D341Med (cell line): ENCODE measurements at places on chromosomes 2 and 18.

DNA sequence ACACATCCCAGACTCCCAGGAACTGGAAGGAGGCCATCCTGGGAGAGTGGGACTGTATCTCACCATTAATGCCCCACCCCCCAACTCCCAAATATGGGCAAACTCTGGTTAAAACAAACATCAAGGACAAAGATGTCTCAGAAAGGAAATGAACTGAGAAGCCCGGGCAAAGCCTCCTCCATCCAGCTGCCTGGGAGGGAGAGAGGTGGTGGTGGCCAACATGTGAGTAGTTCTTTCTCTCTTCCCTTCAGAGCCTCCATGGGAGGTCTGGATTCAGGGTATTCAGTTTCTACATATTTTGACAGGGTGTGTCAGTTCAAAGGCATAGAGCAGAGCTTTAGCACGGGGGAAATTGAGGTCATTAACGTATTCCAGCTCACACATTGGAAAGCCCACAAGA lies 57.5 kb downstream of the CXCR4 start:
- no peak for DNase-seq

DNA sequence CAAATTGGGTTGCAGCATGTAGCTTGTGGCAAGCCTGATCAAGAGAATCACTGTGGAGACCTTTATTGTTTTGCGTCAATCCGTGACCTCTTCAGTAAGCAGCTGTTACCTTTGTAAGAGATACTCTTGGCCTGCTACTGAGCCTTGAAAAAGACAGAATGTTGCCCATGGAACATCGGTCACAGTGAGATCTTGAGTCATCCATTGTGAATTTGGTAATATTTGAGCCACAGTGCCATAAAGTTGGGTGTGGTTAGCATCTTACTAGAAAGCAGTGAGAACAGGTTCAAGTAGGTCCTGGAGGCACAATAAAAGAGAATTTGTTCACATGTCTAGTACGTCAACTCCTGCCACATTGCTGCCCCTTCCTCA lies 12.7 kb upstream of the EFR3B start:
- no peak for DNase-seq

DNA sequence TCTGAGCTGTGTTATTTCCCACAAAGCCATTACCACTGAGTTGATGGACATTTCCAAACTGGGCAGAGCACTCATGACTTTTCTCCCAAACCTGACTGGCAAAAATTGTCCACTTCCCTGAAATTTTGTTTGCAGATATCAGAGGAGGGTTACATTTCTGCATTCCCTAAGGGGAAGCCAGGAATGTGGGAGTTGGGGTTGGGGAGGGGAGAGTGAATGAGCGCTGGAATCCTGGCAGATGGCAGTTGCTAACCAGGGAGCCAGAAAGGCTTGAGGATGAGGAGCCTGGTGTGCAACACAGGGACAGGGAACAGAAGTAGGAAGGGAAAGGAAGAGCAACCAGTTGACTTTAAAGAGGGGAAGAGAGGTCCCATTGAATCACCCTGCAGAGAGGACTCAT lies 14.0 kb upstream of the CCNYL1 start:
- DNase-seq: no peak

GRCh38 chr2:218012284-218012683 lies 9.5 kb upstream of the TNS1 start:
- no peak for DNase-seq

DNA sequence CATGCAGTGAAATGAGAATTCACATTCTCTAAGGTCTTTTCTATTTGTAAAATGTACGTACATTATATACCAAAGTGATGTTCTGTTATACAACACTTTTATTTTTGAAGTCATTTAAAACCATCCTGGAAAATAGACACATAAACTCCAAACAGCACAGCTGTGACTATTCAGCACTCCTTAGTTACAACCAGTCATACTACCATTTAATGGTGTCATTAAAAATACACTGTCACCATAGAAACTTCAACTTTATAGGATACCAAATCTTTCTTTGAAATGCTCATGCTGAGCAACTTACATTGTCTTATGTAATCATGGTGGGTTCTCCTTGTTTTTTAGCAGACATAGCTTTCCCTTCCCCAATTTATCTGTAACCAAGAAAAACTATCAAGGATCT lies 85.3 kb downstream of the METTL4 start:
- no peak for DNase-seq

DNA sequence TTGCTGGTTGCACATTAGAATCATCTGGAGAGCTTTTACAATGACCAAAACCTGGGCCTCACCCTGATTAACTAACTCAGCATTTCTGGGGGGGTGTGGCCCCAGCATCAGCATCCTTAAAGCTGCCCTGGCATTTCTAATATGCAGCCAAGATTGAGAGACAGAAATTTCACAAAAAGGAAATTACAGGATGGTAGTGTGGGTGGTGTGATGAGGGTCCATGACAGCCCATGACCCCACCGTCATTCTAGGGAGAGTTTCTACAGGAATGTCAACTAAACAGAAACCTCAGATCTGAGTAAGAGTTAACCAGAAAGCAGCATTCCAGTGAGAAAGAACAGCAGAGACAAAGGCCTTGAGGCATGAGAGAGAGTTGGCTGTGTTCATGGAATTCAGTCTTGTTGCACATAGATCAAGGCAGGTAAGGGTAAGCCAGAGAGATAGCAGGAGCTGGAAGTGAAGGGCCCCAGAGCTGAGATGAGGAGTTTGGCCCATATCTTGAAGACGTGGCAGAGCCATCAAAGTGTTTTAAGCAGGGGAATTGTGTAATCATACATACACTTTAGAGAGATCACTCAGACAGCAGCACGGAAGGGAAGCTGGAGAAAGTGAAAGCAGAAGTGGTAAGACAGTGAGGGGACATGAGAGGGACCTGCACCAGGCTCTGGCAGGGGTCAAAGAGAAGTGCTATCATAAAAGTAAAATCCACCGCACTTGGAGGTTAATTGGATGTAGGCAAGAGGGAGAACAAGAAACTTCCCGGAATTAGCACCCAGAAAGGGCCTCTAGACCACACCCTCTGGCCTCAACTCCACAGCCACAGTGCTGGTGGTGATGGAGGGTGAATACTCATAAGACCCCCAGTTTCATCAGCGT lies 7.8 kb upstream of the TRABD2A start:
- no peak for DNase-seq

DNA sequence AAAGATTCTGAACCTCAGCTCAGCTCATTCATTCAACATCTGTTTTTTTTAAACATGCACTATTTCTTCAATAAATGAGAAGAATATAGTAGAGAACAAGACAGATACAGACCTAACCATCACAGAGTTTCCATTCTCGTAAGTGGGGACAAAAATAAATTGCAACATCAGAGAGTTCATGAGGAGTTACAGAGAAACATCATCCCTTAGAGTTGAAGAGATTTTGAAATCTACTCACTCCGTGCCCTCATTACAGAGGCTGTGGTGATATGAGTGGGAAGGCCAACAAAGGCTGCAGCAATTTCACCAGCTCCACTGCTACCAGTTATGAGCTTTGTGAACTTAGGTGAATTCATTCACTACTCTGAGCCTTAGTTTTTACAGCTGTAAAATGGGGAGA lies 399.3 kb downstream of the BCL11A start:
- DNase-seq: no peak

DNA sequence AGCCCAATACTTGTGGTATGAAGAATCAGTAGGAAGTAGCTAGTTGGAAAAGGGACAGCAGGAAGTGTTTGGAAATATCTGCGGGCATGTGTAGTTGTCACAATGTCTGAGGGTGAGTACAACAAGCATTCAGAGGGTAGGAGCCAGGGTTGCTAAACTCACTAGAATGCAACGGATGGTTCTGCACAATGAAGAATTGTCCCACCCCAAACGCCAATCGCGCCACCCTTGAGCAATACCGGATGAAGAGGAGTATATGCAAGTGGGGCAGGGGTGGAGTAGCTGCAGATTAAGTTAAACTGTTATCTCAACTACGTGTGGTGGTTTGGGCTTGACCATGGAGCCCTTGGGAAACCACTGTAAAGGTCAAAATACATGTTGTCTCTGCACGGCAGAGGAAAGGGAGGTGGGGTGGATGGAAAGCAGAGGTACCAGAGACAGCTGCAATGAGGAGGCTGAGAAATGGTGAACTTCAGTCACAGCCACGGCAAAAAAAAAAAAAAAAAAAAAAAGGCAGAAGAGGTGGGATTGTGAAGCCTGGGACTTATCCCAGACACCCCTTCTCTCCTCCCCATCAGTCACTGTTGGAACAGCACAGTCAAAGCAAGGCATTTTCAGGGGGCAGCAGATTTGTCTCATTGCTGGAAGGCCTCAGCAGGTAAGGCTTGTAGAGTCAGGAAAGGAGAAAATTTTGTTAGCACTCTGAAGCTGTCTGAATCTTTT lies 5.2 kb downstream of the CCL20 start:
- no peak for DNase-seq

- no peak for DNase-seq
These were observed 148.2 kb upstream of the ITGA4 start for GRCh38 chr2:181308766-181309515.

DNA sequence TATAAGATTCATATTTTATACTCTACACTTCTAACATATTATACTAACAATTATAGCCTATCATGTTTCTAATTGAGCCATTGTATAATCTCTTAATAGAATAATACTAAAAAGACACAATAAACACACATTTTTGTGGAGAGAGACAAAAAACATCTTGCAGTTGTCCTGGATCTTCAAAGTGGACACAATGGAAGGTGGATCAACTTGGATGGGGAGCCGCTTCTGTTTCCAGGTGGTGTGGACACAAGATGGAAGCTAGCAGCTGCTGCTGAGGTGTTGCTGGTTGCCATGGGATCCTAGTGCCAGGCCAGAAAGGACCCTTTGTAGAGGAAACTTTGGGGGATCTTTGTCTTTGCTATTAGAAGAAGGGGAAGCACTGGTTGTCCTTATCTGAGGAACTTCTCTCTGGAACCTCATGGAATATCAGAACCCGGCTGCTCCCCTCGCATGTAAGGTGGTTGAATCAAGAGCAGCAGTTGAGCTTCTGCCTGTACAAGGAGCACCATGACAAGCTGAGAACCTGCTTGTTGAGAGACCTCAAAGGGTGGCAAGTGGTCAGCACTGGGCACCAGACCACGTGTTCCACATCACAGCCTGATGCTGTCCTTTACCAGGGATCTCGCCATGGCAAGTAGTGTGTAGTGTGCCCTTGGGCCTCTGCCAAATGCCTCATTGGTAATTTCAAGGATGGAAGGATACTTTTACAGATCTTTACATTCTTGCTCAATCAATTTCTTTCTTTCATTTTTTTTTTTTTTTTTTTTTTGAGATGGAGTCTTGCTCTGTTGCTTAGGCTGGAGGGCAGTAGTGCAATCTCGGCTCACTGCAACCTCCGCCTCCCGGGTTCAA lies 232.2 kb downstream of the MYCN start:
- no peak for DNase-seq

- DNase-seq: no peak
These were observed 49.1 kb downstream of the CCDC85A start for GRCh38 chr2:56232912-56233311.

- peak; percentile 85 for DNase-seq
These were observed 138.6 kb downstream of the LOXHD1 start for GRCh38 chr18:46518438-46518837.

- DNase-seq: no peak
These were observed 44.4 kb upstream of the MBP start for GRCh38 chr18:77177009-77177408.

DNA sequence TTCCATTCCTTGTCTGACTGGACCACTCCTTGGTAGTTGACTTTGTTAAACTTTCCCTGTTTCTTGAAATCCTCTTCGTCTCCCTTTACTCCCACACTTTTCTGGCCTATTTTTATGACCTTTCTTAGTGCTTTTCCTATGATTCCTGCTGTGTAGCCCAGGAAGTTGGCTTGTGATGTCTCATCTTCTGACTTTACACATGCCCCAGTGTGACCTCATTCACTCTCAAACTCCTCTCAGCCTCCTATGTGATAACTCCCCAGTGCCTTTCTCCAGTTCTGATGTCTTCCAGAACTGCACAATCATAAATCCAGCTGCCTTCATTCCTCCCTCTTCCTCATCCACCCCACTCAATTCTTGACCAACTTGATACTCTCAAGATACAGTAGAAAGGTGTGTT lies 407.6 kb downstream of the TGIF1 start:
- DNase-seq: no peak

DNA sequence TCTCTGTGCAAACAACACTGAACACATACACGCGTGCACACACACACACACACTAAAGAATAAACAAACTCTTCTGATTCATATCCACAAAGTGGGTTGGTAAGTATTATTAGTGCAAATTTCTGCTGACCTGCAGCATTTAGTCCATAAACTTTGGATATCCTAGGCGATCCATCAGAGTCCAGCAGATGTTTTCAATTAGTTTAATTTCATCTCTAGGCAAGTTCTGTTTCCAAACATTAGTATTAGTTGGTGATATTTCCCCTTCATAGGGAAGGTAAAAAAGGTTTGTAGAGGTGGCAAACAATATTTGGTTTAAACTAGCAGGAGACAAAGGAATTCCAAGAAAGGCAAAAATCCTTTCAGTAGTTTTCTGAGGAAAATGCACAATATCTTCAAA lies 5.7 kb downstream of the DSEL start:
- no peak for DNase-seq

DNA sequence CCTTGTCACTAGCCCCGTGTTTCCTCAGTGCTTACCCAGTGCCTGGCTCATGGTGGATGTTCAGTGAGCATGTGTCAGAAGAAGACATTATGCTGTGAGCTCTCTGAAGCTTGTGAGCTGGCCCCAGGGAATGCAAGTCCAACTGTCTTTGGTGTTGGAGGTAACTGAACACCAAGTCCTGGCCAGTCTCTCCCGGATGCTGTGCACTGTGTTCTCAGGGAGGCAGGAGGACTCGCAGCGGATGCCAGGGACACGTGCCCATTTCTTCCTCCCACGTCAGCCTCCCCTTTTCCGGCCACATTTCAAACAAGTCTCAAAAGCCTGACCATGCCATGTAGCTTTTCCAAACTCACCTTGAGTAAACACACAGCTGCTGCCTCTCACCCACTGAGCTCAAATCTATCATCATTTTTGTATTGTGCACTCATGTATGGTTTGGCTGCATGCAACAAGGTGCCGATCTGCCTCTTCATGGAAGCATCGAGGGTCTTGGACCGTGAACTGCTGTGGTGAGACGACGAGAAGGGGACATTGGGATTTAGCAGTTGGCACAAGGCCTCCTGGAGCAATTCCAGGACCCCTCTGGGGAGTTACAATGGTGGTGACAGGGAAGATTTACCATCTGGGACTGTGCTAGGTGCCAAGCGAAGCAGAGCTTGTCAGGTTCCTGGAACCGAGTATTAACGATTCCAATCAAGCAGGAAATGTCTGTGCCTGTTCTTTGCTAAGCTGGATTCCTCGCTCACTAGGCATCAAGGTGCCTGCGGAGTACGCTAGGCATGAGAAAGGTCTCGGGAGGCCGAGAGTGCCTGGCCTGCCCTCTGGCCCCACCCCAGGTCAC lies 44.4 kb upstream of the MGAT4A start:
- DNase-seq: no peak

DNA sequence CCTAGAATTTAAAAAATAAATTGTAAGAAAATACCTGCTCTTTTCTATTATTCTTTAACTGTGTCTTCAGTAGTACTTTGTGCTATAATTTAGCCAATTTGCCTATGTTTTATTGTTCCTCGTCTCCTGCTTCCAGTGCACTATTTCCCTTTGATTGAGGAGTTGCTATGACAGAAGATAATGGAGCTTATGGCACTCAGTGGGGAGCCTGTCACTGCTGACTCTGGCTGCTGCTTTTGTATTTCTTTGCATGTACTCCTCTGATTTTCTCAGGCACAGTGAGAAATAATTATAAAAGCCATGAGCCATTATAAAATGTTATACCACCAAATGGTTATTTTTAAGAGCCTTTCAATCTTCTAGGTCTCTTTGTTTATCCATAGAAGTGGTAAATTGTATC lies 1310.8 kb upstream of the SLC39A10 start:
- DNase-seq: no peak
